Fibroblast of skin of left quadriceps (primary cell): ENCODE measurements at places on chromosomes 5 and 9.

GRCh38 chr5:71932131-71932654, 175.1 kb upstream of the MAP1B start:
- DNase-seq, result no peak

- no peak for DNase-seq
Measured at GRCh38 chr9:131387394-131387793, 6.5 kb upstream of the PRRC2B start.

GRCh38 chr9:111037356-111037707, 938 bp downstream of the LPAR1 start:
- no peak for DNase-seq

DNA sequence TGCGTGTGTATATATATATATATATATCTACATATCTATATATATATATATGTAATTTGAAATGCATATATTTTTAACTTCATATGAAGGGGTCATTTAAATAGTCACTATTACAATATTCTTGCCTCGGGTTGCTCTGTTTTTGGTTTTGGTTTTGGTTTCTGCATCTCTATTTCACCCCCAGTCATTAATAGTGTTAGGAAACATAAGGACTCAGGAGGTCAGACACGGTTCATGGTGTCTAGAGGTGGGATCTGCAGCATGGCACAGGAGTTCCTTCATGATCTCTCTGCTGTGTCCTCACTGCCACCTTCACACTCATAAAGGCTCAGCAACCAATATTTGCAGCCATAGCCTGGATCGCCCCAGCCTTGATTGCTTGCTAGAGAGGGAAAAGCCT, 16.6 kb downstream of the C5orf58 start:
- DNase-seq, result no peak

GRCh38 chr5:28850320-28850921, 1812.0 kb upstream of the CDH9 start:
- no peak for DNase-seq

DNA sequence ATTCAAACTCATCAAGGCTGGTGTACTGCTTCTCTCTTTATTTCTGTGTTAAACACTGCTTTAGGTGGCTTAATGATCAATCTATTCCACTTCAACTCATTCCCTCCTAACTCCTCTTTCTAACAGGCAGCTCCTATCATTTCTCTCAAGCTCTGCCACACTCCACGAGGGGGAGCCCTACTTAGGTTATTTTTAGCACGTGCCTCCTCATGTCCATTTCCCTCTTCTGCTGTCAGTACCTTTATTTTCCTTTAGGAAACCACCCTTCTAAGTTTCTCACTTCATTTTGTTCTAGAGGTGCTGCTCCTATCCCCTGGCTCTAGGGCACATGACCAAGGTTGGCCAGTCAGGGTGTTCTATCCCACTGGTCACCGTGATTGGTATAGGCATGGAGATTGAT, 6.7 kb upstream of the BRINP1 start:
- DNase-seq, result no peak

DNA sequence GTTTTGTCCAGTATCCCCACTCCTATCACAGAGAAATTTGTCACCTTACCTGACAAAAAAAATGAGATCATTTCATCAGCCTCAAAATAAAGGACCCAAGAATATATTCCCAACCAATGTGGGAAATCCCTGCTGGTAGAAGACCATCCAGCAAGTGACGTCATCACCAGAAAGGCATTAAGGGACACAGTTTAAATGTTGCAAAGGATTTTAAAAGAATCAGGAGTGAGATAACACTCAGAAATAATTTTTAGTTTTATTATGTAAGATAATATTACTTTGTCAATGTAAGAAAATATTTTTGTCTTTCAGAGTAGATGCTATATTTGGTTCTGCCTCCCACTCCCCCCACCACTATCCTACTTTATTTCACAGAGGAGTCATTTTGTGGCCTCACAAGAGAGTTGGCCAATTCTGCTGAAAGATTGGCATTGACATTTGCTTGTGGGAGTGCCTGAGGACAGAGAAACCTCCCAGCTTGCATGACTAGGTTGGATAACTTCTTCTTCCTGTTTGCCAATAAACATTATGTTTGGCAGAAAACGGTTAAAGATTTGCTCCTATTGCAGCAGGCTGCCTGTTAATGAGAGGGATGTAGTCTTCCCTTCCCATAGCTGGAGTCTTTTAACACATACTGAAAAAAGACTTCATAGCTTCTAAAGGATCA, 288.6 kb upstream of the DAB2 start:
- DNase-seq, result no peak

DNA sequence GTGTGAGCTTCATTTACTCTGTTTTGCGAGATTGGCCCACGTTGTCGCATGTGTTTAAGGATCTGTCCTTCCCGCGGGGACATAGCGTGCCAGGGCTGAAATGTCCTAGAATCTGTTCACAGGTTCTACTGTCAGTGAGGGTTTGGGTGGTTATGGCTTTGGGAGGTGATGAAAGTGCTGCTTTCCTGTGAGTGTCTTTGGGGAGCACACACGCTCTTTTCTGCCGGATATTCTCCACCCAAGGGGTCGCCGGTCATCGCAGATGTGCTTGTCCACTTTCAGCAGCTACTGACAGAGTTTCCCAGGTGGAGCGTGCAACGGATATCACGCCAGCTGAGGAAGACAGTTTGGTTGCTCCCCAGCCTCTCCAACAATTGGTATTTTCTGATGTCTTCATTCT, 32.1 kb downstream of the PROP1 start:
- DNase-seq, result no peak

GRCh38 chr5:51389288-51389576, 6.0 kb downstream of the ISL1 start:
- no peak for DNase-seq

- DNase-seq, result no peak
Measured at GRCh38 chr5:53080271-53080670, 29.3 kb downstream of the MOCS2 start.

DNA sequence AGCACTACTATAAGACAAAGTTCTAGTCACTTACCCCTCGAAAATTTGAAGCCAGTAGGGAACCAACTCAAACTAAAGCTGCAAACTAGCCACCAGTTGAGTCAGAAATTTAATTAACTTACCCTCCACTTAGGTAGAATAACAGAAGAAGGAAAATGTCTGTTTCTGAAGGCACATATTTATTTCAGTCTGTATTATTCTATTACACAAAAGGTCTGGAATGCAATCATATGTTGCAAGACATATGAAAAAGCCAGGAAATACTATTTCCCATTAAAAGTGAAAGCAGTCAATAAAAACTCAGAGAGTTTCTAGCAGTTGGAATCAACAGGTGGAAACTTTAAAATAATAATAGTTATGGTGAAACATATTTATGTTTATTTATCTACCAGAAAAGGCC, 79.2 kb upstream of the SLCO4C1 start:
- no peak for DNase-seq

GRCh38 chr5:38515646-38516045, 40.8 kb downstream of the LIFR start:
- no peak for DNase-seq

GRCh38 chr9:105157171-105157583, 87.3 kb upstream of the SLC44A1 start:
- peak; percentile 52 for DNase-seq

- DNase-seq, result no peak
Measured at GRCh38 chr9:97534961-97535594, 33.6 kb downstream of the TMOD1 start.

GRCh38 chr5:137395011-137395755, 103.9 kb downstream of the SPOCK1 start:
- no peak for DNase-seq

DNA sequence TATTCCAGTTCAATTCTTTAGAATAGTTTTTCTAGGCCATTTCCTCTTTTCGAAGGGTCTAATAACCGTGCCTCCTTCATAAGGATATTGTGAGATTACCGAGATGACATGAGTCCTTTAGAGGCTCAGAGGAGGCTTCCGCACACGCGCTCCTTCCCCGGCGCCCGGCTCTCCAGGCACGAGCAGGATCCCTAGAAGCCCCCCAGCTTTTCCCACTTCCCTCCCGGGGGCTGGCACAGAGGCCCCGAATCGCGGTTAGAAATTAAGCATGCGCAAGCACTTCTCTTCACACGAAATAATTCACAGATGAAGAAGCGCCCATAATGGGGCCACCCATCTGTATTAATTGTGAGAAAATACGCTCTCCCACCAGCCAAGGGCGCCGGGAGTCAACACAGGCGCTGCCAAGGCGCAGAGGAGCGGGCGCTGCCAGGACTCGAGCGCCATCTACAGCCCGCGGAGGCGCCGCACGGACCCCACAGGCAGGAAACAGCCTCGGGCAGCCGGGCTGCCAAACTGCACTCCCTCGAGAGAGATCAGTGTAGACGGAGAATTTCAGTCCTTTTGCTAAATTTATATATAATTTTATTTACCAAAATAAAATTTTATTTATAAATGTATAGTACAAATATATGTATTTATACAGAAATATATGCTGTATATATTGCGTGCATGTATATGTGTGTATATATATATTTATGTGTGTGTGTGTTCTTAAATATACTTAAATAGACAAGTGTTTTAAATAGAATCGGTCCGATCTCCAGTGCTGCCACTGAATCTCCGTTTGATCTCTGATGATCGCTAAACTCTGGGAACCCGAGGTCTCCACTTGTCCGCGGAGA, 258.1 kb upstream of the NFIL3 start:
- no peak for DNase-seq

DNA sequence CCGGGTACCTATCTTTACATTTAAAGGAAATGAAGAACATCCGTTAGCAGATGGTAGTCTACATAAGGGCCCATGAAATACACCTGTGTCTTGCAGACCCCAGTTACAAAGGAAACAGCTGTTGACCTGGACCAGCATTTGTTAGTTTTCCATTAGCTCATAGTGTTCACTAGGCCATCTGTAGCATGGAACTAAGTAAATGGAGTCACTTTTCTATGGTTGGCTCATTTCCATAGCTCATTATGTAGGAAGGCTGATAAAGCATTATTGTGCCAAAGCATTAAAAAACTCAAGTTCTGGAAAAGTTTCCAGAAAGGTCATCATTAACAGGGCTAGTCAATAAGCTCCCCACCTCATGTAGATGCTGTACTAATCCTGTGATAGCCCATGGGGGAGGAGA, 62.1 kb downstream of the PCSK1 start:
- no peak for DNase-seq

DNA sequence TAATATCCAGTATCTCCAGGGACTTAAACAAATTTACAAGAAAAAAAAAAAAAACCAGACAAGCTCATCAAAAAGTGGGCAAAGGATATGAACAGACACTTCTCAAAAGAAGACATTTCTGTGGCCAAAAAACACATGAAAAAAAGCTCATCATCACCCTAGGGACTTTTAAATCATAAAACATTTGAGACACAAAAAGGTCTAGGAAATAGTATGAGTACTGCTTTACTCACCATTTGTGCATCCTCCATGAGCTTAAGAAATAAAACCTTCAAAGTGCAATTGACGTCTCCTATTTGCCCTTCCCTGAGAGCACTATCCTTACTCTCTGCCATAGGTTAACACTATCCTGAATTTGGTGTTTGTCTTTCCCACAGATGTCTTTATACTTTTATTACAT, 193.7 kb upstream of the NREP start:
- DNase-seq, result peak; percentile 74

- no peak for DNase-seq
Measured at GRCh38 chr9:117720555-117720954, 16.4 kb downstream of the TLR4 start.

DNA sequence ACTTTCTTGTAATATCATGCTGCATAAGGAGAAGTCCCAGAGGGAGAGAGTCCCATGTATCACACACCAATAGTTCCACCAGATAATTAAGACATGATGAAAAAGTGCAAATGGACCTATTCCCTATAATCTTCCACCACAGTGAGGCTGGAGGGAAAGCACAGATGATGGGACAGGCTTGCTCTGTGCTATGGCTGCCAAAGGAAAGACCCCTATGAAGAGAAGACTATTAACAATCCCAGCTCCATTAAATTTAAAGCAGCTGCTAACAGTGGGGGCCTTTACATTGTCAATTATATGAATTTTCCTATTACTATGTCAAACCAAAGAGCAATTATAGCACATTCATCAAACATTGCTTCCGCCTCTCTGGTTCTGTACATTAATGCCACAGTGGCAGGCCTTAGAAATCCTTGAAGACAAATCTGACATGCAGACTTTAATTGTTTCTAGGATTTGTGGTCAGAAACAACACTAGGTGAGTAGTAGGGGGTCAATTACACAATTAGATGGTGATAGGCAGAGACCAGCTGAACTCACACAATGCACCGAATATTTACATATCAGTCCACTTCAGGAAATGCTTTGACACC, 551.3 kb downstream of the TLE1 start:
- no peak for DNase-seq

DNA sequence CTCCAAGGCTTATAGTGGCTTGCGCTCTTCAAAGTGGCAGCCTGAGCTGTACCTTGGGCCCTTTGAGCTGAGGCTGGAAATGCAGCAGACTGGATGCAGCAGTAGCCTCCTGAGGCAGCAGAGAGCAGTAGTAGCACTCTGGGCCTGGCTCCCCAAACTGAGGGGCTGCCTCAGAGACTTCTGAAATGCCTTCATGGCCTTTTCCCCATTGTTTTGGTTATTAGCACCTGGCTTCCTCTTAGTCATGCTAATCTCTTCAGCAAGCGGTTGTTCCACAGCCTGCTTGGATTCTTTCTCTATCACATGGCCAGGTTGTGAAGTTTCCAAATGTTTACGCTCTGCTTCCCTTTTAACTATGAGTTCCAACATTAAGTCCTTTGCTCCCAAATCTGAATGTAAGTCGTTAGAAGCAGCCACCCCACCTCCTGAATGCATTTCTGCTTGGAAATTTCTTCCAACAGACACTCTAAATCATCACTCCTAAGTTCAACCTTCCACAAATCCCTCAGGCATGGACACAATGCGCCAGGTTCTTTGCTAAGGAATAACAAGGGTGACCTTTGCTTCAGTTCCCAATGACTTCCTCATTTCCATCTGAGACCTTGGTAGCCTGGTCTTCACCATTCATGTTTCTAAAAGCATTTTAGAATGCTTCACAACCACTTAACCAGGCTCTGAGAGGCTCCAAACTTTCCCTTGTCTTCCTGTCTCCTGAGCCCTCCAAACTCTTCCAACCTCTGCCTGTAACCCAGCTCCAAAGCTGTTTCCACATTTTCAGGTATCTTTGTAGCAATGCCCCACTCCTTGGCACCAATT, 145.8 kb downstream of the ZDHHC21 start:
- no peak for DNase-seq
